ENCODE measurements at places on chromosomes 4 and X.
A peak's percentile ranks its signal among the peaks of the same experiment; 100 is the strongest.

GRCh38 chrX:10203617-10204016 lies 46.8 kb downstream of the CLCN4 start:
- DNase-seq = no peak

DNA sequence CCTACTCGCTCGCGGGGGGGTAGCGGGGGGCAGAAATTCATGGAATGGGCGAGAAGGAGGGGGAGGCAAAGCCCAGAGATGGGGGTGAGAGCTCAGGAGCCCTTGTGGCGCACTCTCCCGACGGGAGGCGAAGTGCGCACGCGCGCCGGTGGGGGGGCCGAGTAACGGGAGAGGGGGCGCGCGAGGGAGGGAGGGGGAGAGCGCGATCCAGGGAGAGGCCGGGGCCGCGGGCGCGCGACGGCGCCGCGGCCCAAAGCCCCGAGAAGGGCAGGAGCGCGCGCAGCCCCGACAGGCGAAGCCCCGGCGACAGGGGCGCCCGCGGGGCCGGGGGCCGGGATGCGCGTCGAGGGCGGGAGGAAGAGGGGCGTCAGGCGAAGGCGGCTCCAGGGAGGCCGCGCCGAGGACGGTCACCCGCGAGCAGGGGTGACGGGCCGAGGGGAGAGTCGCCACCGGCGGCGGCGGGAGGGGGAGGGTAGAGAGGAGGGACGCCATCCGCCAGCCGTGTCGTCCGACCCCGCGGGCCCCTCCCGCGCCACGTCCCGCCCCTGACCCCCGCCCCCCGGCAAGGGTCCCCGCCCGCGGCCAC lies 421 bp downstream of the MECP2 start:
- DNase-seq = peak; percentile 63

- no peak for DNase-seq
Observed at GRCh38 chr4:38204339-38205035, 244.3 kb downstream of the PTTG2 start.

DNA sequence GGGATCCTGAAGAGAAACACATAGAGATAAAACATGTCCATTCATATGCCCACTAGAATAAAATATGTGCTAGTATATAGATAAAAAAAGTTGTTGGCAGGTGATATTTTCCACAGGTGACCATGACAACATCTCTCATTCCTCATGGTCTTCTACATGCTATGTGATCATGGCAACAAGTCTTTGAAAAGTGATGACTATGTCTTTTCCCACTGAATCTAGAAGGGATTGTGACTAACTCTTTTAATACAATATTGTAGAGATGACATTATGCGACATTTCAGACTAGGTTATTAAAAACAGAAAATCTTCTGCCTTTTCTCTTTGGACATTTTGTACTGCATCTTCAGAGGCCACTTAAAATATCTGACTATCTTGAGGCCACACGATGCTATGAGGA lies 126.0 kb upstream of the GABRA2 start:
- no peak for DNase-seq

- DNase-seq = peak; percentile 34
Observed at GRCh38 chr4:164204434-164204833, 549.5 kb upstream of the SMIM31 start.

Measured in RKO (cell line).